ENCODE measurements at places on chromosomes 5 and 9.

- no peak for DNase-seq
Measured at GRCh38 chr9:69065660-69066059, 30.1 kb downstream of the FXN start.

- no peak for DNase-seq
Measured at GRCh38 chr9:77575785-77576184, 72.3 kb downstream of the GNA14 start.

DNA sequence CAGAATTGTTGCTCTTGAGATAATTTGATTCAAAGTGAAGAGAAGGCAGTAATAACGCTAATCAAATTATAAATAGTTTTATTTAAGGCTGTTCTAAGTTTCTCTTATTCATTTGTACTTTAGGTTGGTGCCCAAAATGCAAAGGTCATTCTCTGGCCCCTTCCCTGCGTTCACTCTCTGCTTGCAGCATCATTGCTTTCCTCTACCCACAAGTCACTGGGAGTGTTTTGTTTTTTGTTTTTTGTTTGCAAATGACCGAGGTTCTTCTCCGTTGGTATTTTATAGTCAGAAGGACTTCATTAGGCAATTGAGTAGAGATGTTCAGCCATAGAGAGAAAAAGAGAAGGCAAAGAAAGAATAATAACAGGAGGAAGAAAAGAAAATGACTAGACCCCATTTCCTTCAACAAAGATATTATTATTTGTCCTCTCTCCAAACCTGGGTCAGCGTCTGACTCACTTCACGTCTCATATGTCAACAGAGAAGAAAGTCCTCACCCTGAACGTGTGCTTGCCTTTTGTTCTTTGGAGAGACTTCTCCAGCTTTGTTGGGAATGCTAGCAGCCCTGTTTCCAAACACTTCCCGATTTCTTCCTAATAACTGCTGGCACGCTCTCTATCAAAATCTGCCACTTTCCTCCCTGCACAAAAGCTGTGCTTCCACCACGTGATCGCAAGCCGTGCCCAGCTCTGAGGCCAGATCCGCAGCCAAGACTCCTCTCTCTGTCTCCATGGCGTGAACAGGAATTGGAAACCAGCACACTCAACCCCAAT is 119.8 kb downstream of the EBF1 start:
- DNase-seq, result no peak

DNA sequence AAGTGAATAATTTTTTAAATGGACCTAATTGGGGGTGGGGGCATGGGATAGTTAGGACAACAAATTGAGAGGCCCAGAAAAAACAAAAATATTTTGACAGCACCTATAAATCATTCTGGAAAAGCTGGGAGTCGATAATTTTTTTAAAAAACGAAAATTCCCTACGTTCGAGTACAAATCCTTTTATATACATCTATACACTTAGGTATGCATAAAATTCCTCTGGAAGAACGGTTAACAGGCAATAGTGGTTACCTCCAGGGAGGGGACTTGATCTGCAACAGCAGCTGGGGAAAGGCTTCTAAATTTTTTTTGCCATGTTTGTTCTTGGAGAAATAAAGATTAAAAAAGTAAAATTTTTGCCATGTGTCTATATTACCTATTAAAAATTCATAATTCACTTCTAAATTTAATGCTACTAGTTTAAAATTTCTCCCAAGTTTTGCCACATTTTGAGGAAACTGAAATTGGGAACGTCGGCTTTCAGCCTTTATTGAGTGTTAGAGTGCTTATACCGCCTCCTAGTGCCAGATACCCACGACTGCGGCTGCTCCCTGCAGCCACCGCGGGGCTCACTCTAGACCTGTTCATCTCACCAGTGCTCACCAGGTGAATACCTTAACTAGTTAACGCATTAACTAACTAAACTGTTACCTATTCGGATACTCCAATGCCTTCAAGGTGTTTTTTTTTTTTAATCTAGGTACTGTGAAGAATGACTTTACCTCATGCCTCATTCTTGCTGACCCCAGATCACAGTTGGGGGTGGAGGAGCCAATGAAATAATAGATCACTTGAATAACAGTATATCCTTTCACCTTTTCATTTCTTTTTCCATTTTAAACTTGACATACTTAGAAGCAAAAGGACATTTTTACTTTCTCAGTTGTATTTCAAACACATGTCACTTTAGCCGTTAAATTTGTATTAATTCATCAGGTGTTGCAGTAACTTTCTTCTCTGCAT is 1.8 kb upstream of the BHMT start:
- no peak for DNase-seq

DNA sequence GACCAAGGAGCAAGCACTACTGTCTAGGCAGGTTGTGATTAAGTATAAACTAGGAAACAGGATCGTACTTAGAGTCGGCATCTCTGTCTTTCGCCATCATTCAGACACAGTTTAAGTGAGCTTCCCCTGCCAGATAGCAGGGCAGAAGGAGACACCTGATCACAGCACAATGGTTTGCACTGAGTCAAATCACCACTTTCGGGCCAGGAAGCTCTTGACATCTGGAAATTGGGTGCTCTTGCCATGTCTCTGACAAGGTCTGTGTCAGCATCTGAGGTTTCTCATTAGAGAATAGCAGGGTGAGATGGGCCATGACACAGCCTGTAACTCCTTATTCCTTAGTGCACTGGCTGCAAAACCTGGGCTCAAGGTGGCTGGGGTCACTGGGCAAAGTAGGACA is 8.3 kb downstream of the ADRB2 start:
- no peak for DNase-seq
